HT-29 (cell line): ENCODE measurements at places on chromosomes 6 and 20.

- peak; percentile 77 for DNase-seq
Measured at GRCh38 chr20:25057234-25058050, 497 bp downstream of the ACSS1 start.

- DNase-seq, result no peak
Measured at GRCh38 chr20:1894951-1895673, at the start of gene SIRPA. Gene SIRPA, plus strand, starts transcription at chr20:1895407. Its CDS starts 41 bp downstream, at chr20:1895448.

DNA sequence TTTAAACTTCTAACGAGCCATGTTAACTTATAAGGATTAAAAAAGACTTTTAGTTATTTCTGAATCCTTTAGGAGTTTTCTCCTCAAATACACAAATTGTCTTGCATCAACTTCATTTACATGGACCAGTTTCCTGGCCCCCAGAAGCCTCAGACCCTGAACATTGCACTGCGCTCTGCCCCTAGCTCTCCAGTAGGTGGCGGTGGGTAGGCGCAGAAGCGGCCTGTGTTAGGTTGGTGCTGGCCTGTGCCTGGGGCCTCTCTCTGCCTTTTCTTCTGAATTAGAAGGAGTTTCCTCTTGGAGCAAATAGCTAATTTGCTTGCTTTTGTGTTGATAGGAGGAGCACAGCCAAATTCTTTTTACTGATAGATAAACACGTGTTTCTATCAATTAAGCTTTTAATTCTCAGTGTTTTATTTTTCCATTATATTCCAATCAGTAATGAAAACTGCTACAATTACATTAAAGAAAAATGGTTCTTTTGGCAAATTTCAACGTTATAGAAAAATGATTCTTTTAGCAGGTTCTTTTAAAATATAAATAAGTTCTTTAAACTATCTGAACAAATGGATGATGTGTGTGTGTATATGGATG is 44.4 kb downstream of the DTD1 start:
- peak; percentile 72 for DNase-seq

DNA sequence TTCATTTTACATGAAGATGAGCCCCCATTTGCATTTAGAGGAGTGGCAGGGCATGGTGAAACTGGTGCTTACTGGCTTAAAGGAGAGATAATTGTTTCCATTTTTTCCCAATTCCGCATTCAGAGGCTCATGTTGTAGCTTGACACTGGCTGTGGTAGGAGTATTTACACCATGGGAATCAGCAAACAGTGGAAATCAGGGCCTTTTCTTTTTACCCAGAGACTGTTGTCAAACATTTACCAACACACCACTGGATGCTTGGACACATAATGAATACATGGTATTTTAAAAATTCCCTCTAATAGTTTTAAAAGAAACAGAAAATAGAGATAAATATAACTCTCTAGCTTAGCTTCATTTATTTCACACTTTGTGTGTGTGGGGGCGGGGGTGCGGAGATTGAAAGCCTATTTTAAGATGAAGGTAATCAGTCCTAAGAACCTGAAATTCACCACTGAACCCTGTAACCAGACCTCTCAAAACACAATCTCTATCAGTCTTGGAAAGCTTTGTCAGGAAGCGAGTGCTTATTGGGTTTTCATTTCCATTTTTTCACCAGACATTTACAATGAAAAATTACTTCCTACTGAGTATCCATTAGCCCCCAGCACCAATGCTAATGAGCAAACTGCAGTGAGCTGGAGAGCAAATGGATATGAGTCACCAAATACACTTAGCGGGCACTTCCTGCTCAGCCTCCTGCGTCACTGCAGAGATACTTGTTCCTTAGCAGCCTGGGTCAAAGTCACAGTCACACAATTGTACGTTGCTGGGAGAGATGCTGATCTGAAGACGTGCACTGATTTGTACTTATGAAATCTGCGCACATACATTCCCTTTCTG is 532.0 kb downstream of the BCKDHB start:
- peak; percentile 88 for DNase-seq

GRCh38 chr20:46182276-46183200 is 64.4 kb downstream of the CD40 start:
- no peak for DNase-seq

GRCh38 chr6:46090115-46091079 is 39.4 kb upstream of the ENPP4 start:
- peak; percentile 81 for DNase-seq

- DNase-seq, result no peak
Measured at GRCh38 chr6:572596-573265, 84.2 kb downstream of the HUS1B start.

- no peak for DNase-seq
Measured at GRCh38 chr6:3608159-3608558, 143.4 kb downstream of the PXDC1 start.

GRCh38 chr6:160933256-160933655 is 58.3 kb upstream of the MAP3K4 start:
- DNase-seq, result no peak

DNA sequence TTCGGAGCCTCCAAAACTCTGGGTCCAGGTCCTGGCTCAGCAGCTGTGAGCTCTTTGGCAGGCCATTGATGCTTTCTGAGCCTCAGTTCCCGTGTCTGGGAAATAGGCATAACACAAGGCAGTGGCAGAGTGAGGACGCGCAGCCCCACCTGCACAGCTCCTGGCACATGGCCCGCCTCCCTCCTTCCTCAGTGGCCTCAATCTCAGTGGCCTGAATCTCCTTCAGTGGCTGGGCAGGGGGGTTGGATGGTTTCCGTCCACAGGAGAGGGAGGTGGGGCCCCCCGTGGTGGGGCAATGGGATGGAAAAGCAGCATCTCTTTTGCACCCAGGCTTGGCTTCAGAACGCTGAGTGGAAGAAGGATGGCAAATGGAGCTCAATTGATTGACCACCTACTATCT is 5.1 kb downstream of the RSPO4 start:
- DNase-seq, result no peak

DNA sequence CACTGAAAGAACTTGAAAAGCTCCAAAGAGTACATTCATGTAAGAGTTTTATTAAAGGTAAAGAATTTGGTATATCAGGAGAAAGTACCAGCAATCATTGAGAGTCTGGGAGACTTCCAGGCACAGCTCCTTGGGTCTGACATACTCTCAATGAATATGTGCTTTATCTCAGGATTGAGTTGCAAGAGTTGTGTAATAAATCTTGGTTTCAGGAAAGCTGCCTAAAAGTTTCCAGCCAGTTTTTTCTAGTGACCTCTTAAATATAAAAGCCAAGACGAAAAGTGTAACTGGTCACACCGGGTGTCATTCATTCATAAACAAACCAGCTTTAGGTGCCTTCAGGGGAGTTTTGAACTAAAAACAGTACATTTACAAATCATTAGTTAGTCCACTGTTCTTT is 21.6 kb upstream of the GJA1 start:
- no peak for DNase-seq
